ENCODE measurements at places on chromosomes 7 and 10.

- no peak for DNase-seq
These were observed 493.9 kb downstream of the GLRX3 start for GRCh38 chr10:130630135-130630534.

GRCh38 chr10:48332166-48332870 is 25.8 kb downstream of the MAPK8 start:
- no peak for DNase-seq

DNA sequence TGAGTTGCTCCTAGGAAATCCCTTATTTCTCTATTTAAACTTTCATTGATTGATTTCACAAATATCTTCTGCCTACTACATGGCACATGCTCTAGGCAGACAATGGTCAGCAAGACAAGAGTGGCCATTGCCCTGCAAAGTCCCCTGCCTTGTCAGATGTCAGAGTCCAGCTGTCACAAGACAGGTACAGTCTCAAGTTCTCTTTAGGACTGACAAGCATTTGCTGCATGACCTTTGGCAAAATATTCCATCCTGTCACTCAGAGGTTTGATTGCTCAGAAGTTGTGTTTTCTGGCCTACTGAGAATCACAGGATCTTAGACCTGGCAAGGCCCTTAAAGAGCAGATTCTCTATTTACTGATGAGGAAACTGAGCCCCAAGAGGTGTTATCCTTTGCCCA is 322.3 kb upstream of the NFE2L3 start:
- DNase-seq, result no peak

GRCh38 chr7:98266840-98267239 is 14.6 kb upstream of the BRI3 start:
- DNase-seq, result no peak

- no peak for DNase-seq
These were observed 81.6 kb upstream of the HGF start for GRCh38 chr7:81851413-81851812.

DNA sequence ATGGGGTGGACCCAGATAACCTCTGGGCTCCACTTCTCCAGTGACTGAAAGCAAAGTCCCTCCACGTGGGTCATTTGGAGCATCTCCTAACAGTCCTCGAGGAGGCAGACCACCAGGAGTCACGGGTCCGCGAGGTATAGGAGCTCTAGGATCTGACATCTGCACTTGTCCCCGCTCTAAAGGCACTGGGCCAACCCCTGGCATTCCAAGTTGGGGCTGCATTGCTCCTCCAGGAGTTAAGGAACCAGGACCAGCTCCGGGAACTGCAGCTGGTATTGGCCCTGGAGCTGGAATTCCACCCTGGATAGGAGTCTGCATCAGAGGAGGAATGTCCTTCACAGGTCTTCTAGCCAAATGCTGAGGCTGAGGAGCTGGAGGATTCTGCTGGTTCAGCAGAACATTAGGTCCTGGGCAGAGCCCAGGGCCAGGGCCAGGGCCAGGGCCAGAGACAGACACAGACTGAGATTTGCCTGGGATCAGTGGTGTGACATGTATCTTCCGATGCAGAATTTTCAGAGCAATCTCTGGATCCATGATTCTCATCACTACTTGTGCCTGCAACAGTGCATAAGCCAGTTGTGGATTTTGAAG is 827 bp downstream of the CSTF2T start:
- DNase-seq, result peak; percentile 5

GRCh38 chr10:33122014-33122809 is 164.2 kb upstream of the ITGB1 start:
- no peak for DNase-seq

DNA sequence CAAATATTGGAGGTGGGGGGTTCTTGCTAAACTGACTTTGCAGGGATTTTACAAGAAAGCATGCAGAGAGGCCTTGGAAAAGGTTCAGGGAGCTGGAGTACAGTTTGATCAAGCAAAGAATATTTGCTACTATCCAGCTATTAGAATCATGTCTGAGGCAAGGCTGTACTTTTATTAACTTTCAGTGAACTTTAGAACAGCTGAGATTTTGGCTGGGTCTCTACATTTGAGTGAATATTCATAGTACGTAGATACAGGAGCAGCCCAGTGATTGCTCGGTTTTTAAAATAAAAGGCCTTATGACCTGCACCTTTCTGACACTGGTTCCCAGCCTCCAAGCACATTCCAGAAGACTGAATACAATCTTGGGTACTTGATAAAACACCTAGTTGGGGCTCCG is 496.8 kb upstream of the AKR1E2 start:
- no peak for DNase-seq

GRCh38 chr10:129934196-129934925 is 29.7 kb downstream of the EBF3 start:
- DNase-seq, result no peak

GRCh38 chr7:15925608-15926007 is 239.1 kb upstream of the MEOX2 start:
- DNase-seq, result no peak

DNA sequence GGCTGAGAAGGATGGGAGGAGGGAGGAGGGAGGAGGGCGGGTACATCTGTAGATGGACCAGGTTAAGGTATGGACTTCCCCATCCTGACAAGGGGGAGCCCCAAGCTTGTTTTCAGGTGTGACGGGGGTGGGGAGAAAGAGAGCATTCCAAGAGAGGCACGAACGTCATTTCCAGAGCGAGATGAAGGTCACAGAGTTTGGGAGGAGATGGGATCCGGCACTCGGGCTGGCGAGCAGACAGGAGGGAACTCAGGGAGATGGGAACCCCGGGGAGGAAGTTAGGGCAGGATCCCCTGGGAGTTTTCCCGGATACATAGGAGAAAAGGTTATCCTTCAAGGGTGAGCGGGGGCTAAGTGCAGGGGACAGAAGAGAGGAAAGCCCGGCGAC is 118.8 kb downstream of the CUX1 start:
- DNase-seq, result no peak

- DNase-seq, result no peak
These were observed 15.3 kb downstream of the ST7 start for GRCh38 chr7:116968631-116969030.

DNA sequence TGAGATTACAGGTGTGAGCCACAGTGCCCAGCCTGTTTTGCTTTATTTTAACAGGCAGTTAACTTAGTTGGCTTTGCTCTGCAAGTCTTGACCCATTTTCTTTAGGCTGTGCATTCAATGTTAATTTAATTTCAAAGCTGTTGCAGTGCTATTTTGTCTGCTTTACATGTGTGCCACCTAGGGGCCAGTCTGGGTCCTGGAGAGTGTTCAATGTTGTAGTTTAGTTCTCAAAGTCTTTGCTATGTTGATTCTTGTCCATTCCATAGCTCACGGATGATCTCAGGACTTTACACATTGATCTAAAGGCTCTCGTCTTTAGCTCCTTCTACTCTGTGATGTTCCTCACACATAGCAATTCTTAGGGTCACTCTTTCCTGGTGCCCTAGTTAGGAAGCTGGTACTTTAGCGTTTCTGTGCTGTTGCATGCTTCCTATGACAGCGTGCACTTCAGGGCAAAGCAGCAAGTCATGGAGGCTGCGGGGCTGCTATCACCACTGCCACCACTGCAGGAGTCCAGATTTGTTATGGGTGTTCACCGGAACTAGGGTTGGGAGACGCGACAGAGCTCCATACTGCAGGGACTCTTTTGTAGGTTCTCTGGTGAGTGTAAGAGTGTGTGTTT is 16.4 kb upstream of the ABCA13 start:
- DNase-seq, result no peak

DNA sequence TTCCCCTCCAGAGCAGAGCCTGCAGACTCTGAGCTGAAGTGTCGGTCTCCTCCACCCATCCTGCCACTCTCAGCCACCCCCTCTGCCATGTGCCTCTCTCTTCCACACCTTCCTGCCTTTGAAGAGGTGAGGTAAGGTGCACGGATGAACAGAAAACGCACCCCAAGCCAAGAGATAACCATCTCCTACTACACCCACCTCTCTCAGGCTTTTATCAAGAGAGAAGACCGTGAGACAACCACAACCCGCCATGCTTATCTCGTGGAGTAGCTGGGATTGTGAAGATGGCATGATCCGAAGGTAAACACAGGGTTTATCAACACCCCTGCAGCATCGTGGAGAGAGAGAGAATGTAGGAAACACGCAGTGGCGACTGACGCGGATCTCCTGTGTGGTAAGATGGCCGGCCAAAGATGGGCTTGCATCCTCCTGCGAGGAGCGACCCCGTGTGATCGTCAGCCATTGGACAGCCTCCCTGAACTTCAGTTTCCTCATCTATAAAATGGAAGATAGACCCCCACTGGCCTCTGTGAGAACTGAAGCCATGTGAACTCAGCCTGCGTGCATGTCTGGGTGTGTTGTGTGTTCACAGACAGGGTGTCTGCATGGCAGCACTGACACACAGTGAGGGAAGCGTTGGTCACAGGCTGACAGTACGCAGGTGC is 219.0 kb downstream of the DIP2C start:
- no peak for DNase-seq

GRCh38 chr10:43853369-43853768 is 204.7 kb upstream of the ZNF32 start:
- DNase-seq, result no peak

DNA sequence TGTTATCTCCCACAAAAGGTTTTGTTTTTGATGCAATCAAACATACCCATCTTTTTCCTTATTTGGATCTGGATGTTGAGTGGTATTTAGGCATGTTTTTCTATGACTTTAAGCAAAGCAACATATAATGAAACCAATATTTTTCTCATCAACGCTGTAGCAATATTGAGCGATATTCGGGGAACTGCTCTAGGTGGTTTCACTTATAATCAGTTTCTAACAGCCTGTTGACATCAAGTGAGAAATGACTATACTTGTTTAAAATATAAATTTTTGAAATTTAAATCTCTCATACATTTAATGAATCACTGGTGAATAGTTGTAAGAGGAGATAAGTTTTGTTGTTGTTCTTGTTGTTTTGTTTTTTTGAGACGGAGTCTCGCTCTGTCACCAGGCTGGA is 52.8 kb upstream of the CCAR1 start:
- no peak for DNase-seq

GRCh38 chr7:94374721-94375566 is 19.8 kb upstream of the COL1A2 start:
- DNase-seq, result no peak

- no peak for DNase-seq
These were observed 133.4 kb downstream of the JCAD start for GRCh38 chr10:29925771-29926692.

GRCh38 chr10:131621784-131622624 is 278.8 kb upstream of the PPP2R2D start:
- no peak for DNase-seq

- no peak for DNase-seq
These were observed 81.3 kb downstream of the AFAP1L2 start for GRCh38 chr10:114323023-114323422.

DNA sequence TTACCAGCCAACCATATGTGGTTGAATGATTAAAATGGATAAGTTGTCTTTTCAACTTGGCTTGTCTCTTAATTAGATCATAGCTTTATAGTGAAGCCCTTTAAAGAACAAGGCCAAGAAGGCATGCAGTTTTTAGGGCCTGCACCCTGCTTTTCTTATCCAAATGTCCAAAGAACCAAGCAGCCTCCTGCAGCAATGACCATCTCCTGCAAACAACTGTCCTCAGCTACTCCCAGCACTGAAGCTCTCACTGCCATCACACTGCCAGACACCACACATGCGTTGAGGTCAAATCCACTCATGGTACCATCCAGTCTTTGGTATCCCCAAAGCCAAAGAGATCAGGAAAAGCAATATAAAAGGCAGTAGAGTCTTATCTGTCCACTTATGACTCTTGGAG is 210.3 kb downstream of the ACTR3B start:
- DNase-seq, result no peak

DNA sequence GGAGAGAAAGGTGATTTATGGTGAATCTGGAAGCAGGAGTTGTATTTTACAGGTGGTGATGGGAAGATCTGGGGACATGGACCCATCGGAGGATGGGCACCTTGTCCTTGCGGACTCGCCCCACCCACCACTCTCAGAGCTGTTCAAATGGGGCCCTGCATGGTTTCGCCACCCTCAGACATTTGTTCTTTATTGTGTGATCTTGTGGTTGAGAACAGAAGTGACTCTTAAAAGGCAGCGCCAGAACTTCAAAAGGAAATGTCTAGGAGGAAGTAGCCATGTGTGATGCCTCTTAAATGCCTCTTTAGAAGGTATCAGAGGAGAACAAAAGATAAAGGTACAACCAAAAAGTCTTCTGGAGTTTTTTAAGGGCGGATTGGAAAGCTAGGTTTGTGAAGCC is 205.7 kb downstream of the KIAA1217 start:
- DNase-seq, result no peak

DNA sequence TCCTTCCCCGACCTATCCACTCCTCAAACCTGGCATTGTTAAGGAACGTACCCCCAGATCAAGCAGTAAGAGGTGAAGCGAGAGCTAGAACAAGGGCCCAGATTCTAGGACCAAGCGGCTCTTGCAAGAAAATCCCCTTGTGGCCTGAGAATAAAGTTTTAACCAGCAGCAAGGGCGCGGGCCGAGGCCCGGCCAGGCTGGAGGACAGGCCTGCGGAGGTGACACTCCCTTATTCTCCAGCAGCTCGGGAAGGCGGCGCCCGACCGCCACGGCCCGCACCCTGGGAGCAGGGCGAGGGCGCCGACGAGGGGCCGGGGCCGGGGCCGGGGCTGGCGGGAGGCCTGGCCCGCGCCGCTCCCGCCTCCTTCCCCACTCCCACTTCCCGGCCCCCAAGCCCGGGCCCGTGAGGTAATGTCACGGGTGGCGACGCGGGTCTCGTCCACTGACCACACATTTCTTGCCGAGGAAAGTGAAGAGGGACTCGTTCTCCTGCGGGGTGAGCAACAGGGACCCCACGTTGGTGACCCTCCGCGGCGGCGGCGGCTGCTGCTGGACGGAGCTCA is 551 bp downstream of the WASL start:
- DNase-seq, result peak; percentile 29

- no peak for DNase-seq
These were observed 85.8 kb downstream of the GSAP start for GRCh38 chr7:77330169-77330882.

DNA sequence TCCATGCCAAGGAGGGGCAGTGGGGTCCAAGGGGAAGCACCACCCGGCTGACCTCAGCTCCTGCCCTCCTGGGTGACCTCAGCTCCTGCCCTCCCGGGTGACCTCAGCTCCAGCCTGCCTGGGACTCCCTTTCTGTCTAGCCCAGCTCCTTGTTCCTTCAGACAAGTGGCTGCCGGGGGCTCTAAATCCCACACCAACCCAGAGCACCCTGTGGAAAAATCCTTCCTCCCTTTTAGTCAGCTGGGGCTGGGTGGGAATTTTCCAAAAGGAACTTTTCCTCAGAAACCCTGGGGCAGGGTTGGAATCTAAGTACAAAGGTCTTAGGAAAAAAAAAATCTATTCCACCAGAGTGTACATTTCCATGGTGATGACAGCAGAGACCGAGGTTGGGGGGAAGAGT is 36.3 kb downstream of the AKR1B1 start:
- DNase-seq, result no peak

DNA sequence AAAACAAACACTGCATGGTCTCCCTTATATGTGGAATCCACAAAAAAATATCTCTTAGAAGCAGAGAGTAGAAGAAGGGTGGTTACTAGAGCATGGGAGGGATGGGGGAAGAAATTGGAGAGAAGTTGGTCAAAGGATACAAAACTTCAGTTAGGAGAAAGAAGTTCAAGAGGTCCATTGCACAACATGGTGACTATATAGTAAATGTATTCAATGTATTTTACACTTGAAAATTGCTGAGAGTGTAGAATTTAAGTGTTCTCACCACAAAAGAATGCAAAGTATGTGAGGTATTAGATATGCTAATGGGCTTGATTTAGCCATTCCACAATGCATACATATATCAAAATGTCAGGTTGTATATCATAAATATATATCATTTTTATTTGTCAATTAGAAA is 232.0 kb upstream of the CELF2 start:
- no peak for DNase-seq

All from globus pallidus (tissue), 1 donor.